Stimulated activated CD4-positive, alpha-beta T cell treated with anti-CD3 and anti-CD28 coated beads, Interleukin-1b, Interleukin-23, amount 100 ng/mL, for 48 hours (primary cell): ENCODE measurements at places on chromosomes 2 and 18.

DNA sequence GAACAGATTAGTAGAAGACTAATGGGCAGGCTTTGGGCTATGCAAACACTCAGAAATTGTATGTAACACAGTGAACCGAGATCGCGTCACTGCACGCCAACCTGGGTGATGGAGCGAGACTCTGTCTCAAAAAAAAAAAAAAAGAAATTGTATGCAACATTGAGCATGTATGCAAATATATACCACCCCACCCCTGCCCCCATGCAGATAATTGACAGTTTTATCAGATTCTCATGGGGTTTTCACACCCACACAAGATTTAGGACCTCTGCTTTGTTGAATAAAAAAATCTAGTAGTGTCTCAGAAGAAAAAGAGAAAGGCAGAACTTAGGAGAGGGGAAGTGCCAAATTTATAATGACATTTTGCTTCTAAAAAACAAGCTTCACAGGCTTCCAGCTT is 131.6 kb upstream of the FN1 start:
- DNase-seq, result no peak

DNA sequence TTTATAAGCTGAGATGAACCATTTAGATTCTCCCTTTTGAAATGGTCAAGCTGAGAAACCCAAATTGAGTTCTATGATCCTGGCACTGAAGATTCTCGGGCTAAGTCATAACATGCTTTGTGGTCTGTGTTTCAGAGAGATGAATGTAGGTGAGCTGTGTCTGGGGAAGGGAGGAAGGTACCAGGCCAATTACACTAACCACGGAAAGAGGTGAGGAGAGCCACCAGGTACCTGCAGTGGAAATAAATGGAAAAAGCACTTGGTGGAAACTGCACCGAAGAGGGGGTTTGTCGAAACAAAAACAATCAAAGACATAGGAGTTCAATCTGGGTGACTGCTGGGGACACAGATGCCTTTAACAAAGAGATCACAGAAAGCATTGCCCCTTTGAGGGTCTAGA is 963 bp upstream of the MRPL44 start:
- no peak for DNase-seq

GRCh38 chr2:68831686-68832232 is 39.4 kb downstream of the BMP10 start:
- no peak for DNase-seq

GRCh38 chr2:148534416-148535204 is 109.9 kb upstream of the EPC2 start:
- no peak for DNase-seq

- no peak for DNase-seq
Observed at GRCh38 chr2:153963256-153963655, 91.5 kb downstream of the GALNT13 start.

DNA sequence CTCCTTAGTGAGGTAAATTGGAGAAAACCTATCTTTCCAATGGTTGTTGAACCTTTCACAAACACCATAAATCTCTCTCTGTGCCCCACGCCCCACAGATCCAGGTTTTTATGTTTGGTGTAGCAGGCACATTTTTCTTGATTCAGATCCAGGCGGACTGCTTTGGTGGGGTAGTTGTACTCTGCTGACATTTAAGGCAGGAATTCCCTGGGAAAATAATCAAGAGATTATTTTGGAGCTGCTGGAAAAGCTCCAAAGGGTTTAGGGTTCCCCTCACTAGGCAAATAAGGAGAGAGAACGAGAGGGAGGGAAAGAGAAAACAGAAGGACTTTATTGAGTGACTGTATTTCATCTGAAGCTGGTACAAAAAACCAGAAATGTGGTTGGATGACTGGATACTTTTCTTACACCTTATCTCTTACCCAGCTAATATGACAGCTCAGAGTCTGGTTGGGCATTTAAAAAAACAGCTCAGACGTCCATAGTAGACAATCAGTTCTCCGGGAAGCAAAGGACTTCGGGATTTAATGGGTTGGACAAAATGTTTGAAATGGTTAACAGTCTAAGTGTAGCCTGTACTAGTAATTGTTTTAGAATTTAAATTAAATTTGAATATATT is 3.6 kb upstream of the AQP4 start:
- DNase-seq, result no peak

DNA sequence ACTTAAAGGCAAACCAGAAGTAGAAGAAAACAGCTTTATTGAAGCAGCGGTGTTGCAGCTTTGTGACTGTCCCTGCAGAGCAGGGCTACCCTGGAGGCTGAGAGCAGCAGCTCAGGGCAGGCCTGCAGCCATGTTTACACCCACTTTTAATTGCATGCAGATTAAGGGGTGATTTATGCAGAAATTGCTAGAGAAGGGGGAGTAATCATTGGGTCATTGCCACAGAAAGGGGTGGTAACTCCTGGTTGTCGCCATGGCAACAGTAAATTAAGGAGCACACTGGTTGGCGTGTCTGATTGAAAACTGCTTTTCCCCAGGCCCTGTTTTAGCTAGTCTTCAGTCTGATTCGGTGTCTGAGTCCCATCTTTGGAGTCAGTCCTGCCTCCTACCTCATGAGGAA is 195.4 kb upstream of the HDAC4 start:
- no peak for DNase-seq

- DNase-seq, result peak; percentile 26
Observed at GRCh38 chr2:222707689-222708273, 36.3 kb downstream of the MOGAT1 start.

DNA sequence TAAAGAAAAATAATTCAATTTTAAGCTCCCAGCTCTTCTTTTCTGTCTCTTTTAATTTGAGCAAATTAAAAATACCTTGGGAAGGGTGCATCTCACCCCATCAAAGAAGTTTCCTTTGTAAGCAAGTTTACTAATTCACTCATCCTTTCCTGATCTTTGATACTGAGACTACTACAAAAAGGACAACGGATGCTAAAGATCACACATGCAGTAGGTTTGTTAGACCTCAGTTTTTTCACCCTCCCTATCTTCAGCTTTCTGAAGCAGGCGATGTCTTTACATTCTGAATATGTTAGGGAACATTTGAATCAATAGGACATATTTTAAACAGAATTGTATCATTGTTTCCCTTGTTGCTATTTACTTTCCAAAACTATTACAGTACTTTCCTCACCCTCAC is 6.0 kb upstream of the HNRNPLL start:
- no peak for DNase-seq

- DNase-seq, result no peak
Observed at GRCh38 chr2:132489150-132489549, 72.5 kb downstream of the GPR39 start.

- no peak for DNase-seq
Observed at GRCh38 chr2:173049831-173050230, 25.8 kb upstream of the MAP3K20 start.

DNA sequence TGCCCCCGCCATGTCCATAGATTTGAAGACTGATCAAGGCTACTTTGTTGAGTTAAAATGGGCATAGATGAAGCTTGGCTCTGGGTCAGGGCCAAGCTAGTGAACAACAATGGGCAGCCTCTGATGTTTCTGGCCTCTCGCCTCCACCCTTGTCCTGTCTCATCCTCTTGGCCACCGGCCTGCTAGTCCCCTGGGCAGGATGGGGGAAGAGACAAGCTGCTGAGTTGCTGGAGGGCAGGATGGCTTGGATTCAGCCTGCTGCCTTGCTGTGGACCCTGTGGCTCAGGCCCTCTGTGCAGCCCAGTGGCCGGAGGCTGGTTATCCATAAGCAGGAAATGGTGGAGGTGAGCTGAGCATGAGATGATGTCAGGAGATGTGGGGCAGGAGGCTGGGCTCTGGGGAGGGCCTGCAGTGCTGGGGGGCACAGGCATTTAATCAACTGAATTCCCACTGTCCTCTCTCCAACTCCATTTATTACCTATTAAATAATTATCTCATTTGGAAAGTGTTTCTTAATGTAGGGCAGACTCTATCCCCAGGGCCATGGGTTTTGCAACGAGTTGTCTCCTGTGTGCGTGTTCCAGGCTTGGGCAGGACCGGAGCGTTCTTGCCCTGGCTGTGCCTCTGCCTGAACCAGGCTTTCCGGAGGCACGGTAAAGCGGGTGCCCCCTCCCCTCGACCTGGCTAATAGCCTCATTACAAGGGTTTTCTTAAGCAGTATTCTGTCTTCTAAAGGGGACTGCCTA is 122.9 kb downstream of the GLI2 start:
- DNase-seq, result no peak

DNA sequence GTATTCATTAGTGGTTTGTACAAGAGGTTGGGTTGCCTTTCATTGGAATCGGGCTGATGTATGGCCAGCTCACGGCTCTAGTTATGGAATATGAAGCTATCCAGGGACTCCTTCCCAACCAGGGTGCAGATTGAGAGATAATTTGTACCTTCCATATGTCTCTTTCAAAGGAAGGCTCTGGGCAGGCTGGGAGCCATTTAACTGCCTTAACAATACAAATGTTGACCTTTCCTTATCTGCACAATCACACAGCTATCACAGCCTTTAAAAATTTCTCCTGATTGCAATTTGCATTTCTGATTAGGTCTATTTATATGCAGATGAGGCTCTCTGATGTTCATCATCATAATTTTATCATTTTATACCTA is 58.7 kb downstream of the MYO3B start:
- DNase-seq, result no peak

GRCh38 chr2:240320204-240320993 is 115.1 kb upstream of the GPC1 start:
- DNase-seq, result no peak

DNA sequence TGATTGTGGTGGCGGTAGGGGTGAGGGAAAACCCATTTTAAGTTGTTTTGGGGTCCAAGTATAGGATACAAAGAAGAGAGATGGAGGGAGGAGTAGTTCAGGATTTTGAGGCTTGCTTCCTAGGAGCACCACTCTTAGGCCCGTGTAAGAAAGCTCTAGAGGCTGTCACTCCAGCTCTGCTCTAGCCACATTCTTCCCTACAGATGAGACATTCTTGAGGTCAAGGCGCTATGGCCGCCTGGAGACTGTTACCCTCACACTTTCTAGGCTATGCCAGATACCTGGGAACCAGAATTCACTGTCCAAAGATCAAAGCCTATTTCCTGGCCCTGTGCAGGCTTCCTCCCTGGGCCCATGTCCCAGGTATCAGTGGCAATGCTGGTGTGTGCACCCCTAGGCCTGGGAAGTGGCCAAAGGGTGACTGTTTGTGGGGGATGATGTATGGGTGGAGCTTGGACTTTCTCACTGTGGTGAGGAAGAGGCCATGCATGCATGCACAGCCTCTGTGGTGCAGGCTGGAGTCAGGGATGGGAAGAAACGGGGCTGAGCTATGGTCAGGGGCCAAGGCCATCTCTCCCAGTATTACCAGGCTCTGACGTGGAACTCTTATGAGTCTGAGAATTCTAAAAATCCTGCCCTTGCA is 7.0 kb upstream of the TTL start:
- no peak for DNase-seq

GRCh38 chr2:157809212-157809611 is 66.9 kb downstream of the ACVR1 start:
- no peak for DNase-seq

- no peak for DNase-seq
Observed at GRCh38 chr2:219430633-219431615, 3.7 kb upstream of the SPEG start.

- no peak for DNase-seq
Observed at GRCh38 chr2:156483741-156484173, 47.6 kb downstream of the GPD2 start.

DNA sequence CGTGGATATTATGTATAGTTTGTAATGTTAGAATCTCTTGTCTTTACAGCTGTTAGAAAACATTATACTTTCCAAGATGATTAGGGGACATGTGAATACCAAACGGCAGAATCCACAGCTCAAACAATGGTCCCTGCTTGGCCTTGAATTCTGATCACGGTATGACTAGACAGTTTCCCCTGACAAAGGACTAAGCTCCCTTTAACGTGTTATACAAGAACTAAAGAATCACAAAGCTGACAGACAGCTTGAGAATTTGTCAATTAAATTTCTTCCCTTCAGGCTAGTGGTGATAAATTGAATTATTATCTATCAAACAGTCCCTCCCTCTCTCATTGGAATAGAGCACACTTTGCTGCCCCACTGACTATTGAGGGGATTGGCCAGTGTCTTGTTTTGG is 359.2 kb upstream of the ID2 start:
- no peak for DNase-seq

- peak; percentile 21 for DNase-seq
Observed at GRCh38 chr2:231720987-231721966, 13.0 kb downstream of the PTMA start.

GRCh38 chr2:191013682-191013931 is 364 bp downstream of the STAT1 start:
- no peak for DNase-seq

DNA sequence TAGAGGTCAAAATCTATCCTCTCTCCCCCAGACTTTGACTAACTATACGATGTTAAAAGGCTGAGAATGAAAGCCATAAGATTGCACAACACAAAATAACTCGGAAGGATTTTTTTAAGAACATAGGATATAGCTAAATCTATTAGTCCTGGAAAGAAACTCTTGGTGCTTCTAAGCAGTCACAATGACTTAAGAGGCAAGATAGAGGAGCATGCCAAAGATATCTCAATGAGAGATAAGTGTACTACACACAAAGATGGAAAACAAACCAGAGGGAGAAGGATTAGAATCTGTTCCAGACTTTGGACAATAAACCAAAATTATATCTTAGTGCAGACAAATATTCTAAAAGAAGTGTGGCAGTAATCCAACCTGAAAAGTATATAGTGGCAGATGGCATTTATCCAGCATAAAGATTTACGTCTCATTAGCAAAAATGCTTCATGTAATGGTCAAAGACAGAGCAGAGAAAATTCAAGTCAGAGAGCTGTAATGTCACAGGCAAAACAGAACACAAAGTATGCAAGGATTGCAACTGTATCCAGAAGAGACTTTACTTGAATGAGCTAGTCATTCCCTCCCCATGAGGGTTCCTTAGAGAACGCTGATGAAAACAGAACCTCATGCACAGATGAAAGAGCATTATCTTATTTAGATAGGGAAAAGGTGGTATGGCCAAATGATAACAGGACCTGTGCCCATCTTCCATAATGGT is 28.8 kb upstream of the EVA1A start:
- no peak for DNase-seq

- DNase-seq, result no peak
Observed at GRCh38 chr18:74228312-74228711, 63.5 kb downstream of the CYB5A start.

DNA sequence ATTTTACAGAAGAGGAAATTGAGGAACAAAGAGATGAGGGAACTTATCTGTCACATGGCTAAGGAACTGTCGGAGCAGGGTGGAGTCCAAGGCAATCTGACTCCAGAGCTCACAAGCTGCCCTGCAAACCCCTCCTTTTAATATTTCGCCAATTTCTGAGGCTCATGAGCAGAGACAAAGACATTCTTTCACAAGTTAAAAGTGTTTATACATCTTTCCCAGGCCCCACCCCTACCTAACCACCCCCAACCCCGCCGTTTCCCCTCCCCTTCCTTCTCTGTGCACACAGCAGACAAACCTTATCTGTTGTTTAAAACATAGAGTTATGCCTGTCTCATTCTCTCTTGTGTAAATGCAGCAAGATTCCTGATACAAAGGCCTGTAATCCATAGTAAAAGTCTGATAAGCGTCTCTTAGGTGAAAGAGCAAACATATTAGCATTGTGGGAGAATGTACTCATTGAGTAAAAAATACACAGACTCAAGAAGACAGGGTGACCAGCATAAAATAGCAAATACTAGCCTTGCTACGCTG is 44.3 kb downstream of the EPHA4 start:
- no peak for DNase-seq
